ENCODE measurements at places on chromosomes 16 and 17.

GRCh38 chr17:40779181-40779909, 3.0 kb downstream of the KRT27 start:
- peak; percentile 37 for DNase-seq

- no peak for DNase-seq
These were observed 45.0 kb downstream of the SLC5A11 start for GRCh38 chr16:24890746-24891145.

GRCh38 chr17:14926526-14927122, 338.5 kb downstream of the PMP22 start:
- DNase-seq: peak; percentile 48

DNA sequence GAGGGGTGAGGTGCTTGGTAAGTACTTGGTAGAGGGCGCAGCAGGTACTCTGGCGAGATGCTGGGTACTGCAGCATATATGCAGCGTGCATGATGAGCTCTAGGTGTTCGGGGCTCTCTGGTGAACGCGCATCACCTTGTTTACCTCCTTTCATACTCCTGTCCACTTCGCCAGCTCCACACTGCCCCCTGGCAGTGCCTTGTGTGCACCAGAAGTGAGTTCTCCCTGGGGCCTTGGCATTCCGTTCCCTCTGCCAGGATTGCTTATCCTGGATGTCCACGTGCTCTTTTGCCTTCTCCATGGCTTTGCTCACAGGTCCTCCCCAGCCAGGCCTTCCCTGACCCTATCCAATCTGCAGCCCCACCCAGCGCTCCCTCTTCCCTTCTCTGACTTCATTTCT, 154.2 kb downstream of the MRM1 start:
- DNase-seq: peak; percentile 49

DNA sequence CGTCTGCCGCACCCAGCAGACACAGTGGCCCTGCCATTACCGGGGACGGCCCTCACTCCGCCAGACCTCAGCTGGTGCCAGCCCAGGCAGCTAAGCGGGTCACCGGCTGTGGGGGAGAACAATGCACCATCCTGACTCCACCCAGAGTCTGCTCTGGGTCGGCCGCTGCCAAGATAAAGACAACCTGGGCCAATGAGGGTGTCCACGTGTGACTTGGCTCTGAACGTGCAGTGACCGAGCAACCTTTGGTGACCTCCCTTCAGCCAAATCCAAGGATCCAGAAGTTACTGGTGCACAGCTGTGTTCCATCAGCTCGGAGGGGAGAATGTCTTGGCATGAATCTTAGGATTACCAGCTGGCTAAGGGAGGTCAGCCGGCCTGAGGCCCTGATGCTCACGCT, 155.9 kb downstream of the NTN1 start:
- DNase-seq: no peak

DNA sequence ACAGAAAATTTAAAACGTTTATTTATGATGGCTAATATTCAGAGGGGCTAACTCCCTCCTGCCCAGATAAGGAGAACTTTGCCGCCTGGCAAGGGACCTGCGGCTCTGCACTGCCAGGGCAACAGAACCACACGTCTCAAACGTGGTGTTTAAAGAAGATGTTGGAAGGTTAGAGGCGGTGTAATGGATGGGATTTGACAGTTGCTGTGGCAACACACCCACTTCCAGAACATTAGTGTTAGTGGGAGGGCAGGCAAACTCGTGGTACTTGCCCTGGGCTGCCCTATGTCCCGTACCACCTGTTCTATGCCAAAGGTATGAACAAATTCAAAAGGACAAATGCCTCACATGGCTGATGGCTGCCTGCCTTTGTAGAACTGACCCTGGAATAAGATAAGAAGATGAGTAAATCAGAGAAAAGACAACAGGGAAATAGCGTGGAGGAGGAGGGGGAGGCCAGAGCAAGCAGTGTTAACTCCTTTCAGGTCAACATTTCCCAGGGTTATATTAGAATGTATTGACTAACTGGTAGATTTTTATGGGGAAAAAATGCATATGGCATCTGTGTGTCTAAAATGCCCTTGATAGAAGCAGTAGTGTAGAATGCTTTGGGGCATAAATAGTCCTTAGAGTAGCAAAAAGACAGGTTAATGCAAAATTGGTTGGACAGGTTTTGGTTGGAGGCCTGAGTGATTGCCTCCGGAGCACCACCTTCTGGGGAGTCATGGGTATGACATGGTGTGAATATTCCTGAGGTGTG, 30.8 kb downstream of the HLF start:
- DNase-seq: peak; percentile 52

- no peak for DNase-seq
These were observed 195.8 kb downstream of the KCNJ2 start for GRCh38 chr17:70365091-70365583.

GRCh38 chr17:82222816-82223215, 6.0 kb upstream of the SLC16A3 start:
- DNase-seq: no peak

DNA sequence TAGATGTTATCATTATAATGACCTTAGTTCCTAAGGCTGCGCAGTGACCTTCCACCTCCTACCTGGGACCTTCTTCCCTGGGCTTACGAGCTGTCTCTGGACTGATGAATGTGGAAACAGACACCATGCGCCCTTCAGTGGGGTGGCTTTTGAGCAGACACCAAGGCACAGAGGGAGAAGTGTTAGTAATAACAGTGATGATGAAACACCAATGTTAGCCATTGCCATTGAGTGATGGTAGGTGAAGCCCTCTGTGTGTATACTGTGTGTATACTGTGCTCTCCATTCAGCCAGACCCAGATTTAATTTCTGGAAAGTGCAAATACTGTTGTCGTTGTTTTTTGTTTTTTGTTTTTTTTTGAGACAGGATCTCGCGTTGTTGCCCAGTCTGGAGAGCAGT, 44.5 kb downstream of the CLEC16A start:
- peak; percentile 17 for DNase-seq

GRCh38 chr16:4246777-4247459, 5.0 kb upstream of the SRL start:
- no peak for DNase-seq

- no peak for DNase-seq
These were observed 84.8 kb upstream of the TOX3 start for GRCh38 chr16:52631711-52632110.

DNA sequence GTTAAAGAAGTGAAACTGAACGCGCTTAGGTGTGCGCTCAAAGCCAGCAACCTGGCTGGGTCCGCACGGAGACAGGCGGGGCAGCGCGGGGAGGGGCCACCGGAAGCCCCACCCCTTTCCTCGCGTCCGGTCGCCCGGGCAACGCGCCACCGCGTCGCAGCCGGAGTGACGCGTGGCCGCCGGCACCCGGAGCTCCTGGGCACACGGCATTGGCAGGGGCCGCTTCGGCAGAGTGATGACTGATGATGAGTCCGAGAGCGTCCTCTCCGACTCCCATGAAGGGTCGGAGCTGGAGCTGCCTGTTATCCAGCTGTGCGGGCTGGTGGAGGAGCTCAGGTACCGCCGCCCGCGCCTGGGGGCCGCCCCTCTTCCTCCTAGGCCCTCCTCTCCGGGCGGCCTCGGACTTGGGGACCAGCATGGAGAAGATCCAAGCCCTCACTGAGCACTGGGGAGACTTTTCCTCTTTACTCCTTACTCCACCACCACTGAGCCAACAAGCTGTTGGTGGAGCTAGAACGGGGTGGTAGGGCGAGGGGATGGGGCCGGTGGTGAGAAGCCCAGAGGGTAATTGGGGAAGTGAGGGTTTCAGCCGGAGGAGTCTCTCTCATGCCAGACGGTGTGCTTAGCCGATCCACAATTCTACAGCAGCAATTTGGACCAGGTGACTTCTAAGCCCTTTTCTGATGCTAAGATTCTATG, 44.9 kb downstream of the PRSS54 start:
- DNase-seq: peak; percentile 89

DNA sequence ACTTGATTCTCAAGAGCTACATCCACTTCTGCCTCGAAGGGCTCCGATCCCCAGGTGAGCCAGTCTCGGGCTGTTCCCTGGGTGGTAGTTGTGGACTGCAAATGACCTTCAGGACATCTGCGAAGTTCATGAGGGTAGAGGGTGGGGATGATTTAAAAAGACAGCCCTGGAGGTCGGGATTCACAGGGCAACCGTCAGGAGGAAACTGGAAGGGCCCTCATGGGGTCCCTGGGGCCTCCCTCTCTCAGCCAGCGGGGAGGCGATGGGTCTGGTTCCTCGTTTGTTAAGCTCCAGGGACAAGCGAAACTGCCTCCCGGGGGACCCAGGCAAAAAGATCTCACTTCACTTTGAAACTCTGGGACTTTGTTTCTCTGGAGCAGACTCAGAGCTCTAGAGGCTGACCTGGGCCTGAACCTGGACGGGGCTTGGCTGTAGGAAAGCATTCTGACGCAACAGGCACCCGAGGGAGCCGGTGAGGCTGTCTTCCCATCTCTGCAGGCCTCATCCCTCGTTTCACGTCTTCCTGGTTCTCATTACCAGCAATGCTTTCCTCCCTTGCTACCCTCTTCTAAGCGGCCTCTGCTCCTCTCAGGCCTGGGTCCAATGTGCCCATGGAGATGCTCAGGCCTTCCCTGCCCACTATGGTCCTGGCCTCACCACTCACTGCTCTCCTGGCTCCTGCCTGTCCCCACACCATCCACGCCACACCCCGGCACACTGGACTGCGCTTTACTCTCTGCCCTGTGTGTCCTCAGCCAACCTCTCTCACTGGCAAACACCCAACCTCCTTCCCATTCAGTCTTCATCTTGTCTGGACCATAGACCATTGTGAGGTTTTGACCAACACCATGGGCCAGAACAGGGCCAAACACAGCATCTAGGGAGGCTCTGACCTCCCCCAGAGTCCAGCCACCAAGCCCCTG, 214.2 kb upstream of the TNRC6C start:
- DNase-seq: no peak

GRCh38 chr16:76532188-76532973, 255.2 kb downstream of the CNTNAP4 start:
- DNase-seq: no peak

DNA sequence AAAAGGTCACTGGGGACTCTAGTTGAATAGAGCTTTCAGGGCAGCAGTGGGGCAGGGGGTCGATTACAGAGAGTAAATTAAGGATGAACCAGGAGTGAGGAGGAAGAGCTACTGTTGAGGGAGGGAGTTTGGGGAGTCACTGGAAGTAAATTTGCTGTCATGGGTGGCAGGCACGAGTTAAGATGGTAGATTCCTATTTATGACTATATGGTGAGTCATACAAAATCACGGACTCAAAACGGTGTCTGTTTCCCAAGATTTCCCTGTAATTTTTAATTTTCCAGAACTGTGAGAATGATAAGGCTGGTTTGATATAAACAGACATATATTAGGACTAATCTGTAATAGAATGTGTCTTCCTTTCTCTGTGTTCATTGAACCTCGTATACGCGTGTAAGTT, 287.6 kb upstream of the GOT2 start:
- DNase-seq: no peak

- no peak for DNase-seq
These were observed 3.6 kb downstream of the RNF43 start for GRCh38 chr17:58413684-58414083.

DNA sequence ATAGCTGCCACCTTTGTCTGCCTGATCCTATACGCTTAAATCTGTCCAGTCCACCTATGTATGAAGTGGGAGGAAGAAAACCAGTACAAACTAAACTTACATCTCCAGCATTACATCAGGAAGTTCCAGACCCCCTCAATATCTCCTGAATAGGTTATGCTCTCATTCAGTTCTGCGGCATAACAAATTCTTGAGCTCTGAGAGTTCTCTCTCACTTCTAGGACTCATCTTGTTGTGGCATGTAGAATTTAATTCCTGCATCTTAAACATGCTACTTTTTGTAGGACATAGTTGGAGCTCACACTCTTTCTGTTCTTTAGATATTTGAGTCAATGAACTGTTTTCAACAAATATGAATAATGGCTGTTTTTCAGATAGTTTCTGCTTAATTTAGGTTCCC, 662.5 kb downstream of the CDH11 start:
- DNase-seq: no peak

- DNase-seq: no peak
These were observed 195.4 kb downstream of the KATNIP start for GRCh38 chr16:27745348-27745747.

DNA sequence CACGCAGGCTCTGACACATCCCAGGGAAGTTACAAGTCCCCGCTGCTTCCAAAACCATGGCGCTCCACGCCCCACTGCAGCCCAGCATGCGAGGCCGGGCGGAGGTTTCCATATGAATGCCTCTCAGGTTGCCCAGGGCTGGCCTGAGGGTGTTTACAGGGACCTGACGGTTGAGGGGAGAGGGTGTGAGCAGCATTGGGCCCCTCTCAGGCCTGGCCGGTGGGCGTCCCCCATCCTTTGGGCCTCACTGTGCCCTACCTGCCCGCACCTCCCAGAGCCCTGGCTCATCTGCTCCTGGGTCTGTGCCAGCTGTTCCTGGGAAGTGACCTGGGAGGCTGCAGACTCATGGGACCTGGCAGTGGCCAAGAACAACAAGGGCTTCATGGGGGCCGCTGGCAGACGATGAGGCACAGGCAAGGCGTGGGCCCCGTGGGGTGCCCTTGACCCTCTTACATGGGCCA, 173.5 kb downstream of the C16orf95 start:
- DNase-seq: no peak

DNA sequence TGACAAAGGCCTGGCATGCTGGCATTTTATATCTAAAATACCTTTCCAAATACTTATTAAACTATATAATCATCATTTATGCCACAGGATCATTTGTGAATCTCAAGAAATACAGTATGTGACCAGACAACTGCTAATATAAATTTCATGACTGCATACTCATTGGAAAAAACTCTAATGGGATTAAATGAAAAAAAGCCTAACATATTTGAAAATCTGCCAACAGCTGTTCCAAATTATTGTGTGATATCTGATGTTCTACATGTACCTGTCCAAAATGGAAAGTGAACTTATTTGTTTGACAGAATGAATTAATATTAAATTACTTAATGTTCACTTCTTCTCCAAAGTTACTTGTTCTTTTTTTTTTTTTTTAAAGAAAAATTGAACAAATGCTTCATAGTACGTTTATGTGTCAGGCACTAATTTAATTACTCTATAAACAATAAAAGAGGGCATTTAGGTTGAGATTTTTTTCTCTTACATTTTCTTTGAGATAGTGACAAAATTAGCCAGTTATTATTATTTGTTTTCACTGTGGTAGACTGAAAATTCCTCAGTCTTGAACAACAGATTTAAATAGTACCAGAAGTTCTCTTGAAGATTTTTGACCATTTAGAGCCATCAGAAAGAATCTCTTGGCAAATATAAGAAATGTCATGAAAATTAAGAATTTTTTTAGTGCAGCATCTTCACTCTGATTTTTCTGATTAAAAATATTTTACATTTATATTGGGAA, 114.0 kb downstream of the FTO start:
- DNase-seq: no peak

GRCh38 chr17:63930951-63931575, 1.1 kb downstream of the CD79B start:
- DNase-seq: peak; percentile 77

GRCh38 chr16:14667347-14668266, 26.5 kb downstream of the PLA2G10 start:
- no peak for DNase-seq

GRCh38 chr17:16516594-16517051, 24.6 kb upstream of the LRRC75A start:
- DNase-seq: no peak

Measured in stimulated activated naive CD8-positive, alpha-beta T cell treated with anti-CD3 and anti-CD28 coated beads, Interleukin-15, Interleukin-2, amounts not matched to agents 100 U/mL and 50 U/mL, for 24 hours (primary cell).